ENCODE measurements at places on chromosomes 3 and 15. TPM values are rescaled to one million over a fixed set of nuclear protein-coding genes. Genes with fewer than 3 reads are reported as not detected.

The CLDN1 gene
- total RNA-seq: 0.09 TPM

The REC114 gene
- not detected for total RNA-seq

The SERPINI1 gene
- 1.7 TPM for total RNA-seq

The SYNPR gene
- not detected for total RNA-seq

The IGSF10 gene
- total RNA-seq: not detected

The RYR3 gene
- not detected for total RNA-seq

The CCDC39 gene
- total RNA-seq: not detected

DNA sequence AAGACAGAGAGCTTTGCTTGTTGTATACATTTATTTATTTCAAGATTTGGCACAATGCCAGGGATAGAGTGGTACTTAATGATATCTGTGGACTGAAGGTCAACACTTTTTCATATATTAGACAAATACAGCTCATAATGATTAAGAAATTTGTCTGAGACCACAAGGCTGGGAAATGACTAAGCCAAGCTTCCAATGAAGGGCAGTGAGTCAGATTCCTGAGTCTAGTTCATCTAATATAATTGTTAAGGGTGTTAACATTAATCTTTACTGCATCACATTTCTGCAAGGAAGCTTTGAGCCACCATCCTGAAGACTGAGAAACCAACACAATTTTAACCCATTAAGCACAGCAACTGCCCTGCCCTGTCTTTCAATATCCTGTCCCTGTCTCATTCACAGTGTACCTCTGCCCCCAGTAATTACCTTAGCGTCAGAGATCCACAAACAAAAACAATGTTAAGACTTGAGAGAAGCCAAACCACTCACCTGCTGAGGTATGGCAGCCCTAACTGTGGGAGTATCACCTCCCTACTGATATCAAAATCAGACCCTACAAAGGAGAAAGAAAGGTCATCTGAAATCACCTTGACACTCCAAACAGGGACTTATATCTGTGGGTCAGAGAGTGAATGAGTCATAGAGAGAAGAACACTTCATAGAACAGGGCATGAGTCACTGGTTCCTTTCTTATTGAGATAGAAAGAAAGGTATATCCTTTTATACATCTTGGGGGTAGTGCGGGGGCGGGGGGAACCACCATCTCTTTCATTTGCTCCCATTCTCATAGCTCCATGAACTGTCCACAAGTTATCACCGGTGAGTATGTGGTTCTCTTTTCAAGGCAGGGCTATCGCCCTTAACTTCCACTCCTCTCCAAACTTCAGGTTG, 74.7 kb downstream of the MAGI1 start:
- DNase-seq: no peak

DNA sequence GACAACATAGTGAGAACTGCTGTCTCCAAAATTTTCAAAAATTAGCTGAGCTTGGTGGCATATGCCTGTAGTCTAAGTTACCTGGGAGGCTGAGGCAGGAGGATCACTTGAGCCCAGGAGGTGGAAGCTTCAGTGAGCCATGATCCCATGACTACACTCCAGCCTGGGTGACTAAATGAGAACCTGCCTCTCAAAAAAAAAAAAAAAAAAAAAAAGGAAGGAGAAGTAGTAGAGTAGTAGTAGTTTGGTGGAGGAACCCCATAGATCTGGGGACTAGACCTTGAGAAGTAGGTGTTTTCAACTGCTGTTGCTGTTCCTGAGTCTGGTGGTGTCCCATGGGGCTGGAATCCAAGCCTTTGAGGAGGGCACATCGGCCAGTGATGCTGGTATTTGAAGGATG, 38.4 kb upstream of the UBE2E2 start:
- no peak for DNase-seq

DNA sequence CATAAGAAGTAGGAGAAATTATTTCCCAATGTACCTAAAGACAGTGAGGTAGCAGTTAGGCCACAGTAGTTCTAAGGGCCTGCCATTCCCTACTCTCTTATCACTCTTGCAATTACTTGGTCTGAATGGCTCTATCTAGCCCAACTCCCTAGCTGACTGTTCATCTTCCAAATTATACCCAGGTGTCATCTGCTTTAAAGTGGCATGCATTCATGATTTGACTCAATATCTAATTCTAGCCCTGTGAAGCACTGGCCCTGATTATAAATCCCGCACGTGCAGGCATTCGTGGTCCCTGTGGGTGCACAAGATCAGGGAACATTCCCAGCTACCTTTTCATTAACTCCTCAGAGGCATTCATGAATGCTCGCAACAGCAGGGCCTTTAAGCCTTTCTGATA, 43.1 kb upstream of the ZNF774 start:
- no peak for DNase-seq

DNA sequence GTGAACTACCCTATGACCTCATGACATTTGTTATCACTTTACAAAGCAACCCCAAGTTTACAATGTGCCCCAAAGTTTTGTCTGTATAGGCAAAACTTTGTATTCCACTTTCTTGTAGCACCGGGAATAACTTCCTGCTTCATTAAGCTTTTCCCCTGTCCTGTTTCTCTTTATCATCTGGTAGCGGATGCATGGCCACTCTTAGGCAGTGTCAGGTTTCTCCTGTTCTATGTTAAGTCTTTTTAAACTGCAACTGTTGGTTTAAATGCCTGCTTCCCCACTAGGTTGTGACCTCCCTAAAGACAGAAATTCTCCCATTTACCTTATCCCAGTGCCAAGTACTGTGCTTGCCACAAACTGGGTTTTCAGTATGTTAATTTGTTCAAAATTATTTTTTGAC, 433.6 kb upstream of the DPH6 start:
- DNase-seq: no peak

GRCh38 chr3:29291260-29291981, 10.6 kb downstream of the RBMS3 start:
- DNase-seq: no peak

DNA sequence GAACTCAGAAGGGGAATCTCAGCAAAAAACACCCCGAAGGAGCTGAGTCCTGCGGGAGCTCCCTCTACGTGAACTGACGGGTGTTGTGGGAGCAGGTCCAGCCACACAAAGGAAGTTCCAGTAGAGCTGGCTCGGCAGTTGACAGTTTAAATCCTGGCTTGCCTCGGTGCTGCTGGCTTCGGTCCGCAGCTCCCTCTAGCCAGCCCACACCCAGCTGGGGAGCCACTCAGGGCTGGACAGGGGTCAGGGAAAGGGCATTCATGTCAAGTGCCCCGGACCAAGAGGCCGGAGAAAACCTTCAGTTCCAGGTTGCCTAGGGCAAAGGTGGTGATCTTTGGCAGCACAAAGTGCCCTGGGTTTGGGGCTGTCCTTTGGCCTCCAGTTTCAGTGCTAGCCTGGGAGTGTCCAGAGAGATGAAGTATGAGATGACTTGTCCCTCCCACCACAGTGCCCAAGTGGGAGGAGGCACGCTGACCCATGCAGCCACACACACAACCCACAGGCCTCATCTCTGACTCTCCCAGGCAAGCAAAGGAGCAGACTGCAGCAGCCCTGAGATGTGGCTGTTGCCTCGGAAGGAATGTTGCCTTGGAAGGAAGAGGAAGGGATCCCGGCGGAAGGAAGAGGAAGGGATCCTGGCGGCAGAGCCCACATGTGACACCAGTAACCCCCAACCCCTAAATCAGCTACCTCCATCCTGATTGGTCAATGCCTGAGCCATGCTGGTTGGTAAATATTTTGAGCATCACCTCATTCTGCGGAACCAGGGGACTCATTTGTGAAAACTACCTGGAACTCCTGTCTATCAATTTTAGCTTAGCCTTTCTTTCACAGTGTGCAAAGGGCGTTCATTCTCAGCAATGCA, 13.9 kb upstream of the ANPEP start:
- no peak for DNase-seq

DNA sequence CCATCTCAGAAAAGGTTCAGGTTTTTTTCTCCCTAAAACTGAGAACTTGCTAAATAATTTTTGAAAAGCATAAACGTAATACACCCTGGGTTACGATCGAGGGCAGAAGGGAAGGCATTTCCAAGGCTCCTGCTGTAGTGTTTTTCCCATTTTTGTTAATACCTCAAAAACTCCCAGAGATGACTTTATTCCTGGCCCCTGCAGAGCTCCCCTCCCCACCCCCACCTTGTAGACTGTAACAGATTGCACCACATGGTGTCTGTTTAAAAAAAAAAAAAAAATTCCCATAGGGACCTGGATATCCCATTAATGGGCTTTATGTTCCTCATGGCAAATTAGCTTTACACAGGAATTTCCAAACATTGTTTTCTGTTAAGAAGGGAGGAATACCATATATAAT, 38.2 kb downstream of the FEZF2 start:
- no peak for DNase-seq

DNA sequence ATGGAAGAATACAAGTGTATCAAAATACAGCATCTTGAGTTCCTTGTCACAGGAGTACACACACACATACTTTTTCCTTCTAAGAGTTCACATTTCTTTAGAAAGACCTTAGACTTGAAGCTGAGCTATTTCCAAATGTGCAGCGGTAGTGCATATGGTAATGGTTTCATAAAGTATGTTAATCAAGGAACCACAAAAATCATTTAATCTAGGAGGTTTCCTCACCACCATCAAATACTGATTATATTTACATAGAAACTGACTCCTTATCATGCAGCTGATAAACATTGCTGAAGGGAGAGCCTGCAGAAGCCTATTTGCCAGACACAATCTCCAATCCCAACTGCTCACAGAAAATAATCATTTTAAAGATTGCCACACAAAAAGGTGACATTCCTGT, 40.0 kb upstream of the KBTBD8 start:
- no peak for DNase-seq

DNA sequence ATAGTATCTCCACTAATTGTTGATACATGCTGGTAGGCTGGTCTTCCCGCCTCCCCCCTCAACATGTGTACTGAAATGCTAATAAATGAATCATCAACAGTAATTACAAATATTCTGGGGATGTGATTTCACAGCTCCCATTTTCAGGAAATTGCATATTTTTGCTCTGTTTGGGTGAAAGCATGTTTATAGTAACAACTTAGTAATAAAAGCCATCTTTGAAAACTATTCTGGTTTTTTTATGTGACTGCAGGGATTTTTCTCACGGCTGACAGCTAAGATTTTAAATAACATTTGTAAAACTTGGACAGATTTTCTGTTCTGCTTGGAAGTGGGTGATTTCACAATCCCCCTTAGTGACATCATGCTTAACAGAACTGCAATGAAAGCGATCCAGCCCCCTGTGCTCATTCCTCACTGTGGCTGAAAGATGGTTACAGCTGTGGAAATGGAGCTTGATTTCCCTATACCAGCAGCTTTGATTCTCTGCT, 25.6 kb upstream of the FAM174B start:
- no peak for DNase-seq

- no peak for DNase-seq
Observed at GRCh38 chr3:138059261-138059660, 49.3 kb downstream of the CLDN18 start.

DNA sequence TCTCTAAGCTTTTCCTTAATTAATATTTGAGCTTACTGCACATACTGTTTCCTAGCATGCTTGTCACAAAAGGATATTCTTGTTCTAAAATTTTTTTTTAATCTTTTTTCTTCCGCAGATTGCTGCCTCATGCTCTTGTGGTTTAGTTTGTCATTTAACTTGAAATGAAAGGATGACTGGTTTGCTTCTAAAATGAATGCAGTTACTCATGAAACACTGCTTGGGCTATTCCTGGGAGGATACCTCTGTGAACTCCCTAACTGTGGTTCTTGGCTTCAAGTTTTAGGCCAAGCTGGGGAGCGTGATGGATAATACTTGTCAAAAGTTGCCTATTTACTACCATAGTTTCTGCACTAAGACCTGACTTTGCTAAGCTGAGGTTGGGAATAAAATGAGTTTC, 64.0 kb downstream of the USP13 start:
- DNase-seq: no peak

GRCh38 chr15:38307861-38308641, 55.4 kb downstream of the SPRED1 start:
- no peak for DNase-seq

DNA sequence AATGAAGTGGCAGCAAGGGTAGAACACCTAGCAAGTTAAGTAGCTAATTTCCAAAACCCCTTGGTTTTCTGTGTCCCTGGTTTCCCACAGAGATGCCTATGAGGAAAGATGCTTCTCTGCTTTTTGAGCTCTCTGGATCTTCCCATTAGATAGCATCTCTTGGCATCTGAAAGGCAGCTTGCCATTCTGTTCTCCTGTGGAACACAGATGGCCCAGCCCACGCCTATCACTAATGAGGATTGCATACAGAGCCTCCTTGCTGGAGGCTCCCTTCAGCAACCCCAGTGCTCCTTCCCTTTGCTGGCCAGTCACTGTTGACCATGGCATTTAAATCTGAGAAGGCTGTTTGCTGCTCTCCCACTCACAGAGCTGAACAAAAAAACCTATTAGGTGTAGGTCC, 34.4 kb upstream of the ETV5 start:
- DNase-seq: no peak

- DNase-seq: no peak
Observed at GRCh38 chr3:115204475-115204874, 57.4 kb upstream of the ZBTB20 start.

DNA sequence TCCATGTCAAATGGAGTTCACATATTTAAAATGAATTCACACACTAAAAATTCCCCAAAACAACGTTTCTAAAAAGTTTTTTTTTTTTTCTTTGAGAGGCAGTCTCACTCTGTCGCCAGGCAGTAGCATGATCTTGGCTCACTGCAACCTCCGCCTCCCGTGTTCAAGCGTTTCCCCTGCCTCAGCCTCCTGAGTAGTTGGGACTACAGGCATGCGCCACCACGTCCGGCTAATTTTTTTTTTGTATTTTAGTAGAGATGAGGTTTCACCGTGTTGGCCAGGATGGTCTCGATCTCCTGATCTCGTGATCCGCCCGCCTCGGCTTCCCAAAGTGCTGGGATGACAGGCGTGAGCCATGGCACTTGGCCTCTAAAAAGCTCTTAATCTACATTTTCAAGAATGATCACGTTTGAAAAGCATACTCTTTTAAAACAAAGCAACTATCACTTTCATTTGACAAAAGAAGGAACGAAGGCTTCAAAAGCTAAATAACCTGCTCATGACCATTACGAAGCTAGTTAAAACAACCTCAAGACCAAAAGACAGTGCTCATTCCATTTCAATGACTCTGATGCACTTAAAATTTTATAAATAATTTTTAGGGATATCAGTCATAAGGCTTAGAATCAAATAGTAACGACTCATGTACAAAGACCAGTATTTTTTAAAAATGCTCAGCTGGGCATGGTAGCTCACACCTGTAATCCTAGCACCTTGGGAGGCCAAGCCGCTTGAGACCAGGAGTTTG, 5.5 kb downstream of the UBE3A start:
- DNase-seq: no peak

Data from CD8-positive, alpha-beta memory T cell (primary cell).